Stimulated activated CD8-positive, alpha-beta memory T cell treated with anti-CD3 and anti-CD28 coated beads, Interleukin-4, amount 100 ng/mL, for 1 hour (primary cell): ENCODE measurements at places on chromosomes 2 and 18.
A peak's percentile ranks its signal among the peaks of the same experiment; 100 is the strongest.

DNA sequence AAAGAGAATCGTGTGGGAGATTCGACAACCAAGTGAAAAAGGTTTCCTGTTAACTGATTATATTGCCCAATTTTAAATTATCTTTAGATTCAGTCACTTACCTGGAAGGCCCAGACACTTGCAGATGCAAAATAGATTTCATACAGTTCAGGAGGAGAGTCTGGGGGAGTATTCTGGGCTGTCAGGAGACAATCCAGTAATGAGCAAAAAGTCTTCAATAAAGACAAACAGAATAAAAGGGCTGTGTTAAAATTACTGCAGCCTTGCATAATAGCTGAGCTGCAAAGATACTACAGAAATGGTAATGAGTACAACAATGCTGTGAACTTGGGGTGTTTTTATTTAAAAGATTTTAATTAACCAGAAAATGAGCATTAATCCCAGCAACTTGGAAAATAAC, 303.6 kb downstream of the SP3 start:
- DNase-seq: no peak

- no peak for DNase-seq
Observed at GRCh38 chr18:2907550-2908135, 60.8 kb downstream of the EMILIN2 start.

GRCh38 chr2:78541451-78542267, 483.8 kb upstream of the REG3G start:
- DNase-seq: no peak

GRCh38 chr2:151891566-151892194, 63.5 kb upstream of the ARL5A start:
- no peak for DNase-seq

DNA sequence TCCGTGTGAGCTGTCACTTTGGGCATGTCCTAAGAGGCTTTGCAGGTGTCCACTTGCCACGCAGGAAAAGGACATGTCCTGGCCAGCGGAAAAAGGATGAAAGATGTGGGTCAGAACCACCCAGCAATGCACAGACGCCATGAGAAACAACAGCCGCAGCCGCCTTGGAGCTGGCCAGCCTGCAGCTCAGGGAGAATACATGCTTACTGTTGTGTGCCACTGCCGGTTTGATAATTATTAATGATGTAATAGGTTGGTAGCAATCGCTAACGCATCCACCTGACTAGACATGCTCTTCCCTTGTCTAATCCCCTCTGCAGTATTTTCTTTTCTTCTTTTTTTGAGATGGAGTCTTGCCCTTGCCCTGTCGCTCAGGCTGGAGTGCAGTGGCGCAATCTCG, 221.7 kb downstream of the HAUS1 start:
- no peak for DNase-seq

- no peak for DNase-seq
Observed at GRCh38 chr18:36931106-36931505, 102.2 kb downstream of the KIAA1328 start.

- DNase-seq: no peak
Observed at GRCh38 chr2:233977296-233977837, 60.2 kb downstream of the TRPM8 start.

- DNase-seq: no peak
Observed at GRCh38 chr2:114661971-114662939, 219.8 kb downstream of the DPP10 start.

DNA sequence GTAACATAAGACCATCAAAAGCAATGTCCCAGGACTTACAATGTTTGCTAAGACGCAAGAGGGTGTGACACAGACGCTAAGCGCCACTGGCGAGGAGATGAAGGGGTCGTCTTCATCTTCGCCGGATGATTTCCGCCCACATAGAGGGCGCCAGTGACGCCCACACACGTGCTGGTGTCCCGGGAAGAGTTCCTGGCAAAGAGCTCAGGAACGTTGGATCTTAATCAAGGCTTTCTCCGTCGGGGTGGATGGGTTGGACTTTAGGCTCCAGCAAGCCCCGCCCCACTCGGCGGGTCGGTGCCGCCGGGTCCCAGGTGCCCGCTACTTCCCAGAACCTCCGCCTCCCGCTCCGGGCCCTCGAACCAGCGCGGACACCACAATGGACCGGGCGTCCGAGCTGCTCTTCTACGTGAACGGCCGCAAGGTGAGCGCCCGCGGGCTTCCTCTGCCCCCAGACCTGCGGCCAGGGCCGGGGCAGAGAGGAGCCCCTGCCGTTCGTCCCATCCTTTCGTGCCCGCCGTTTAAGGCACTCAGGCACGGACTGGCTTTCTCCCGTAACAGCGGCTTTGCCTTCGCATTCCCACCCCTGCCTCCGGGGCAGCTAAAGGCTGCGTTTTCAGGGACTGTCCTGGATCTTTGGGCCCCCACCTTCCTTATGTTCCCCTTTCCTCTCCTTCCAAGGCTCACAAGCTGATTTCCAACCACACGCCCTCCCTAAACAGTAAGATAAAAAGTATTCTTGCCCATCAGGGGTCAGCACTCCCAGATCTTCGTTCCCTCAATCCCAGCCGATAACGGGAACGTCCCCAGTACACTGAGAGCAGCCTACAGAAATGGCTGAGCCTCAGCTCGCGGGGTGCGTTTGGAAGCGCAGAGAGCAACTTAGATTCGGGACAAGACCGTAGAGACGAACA, at the start of gene AOX1:
TSS of gene AOX1 (plus strand) at position 285 of the 914 bp plus-strand sequence. CDS start at position 380, 95 bp downstream.
- DNase-seq: peak; percentile 1

DNA sequence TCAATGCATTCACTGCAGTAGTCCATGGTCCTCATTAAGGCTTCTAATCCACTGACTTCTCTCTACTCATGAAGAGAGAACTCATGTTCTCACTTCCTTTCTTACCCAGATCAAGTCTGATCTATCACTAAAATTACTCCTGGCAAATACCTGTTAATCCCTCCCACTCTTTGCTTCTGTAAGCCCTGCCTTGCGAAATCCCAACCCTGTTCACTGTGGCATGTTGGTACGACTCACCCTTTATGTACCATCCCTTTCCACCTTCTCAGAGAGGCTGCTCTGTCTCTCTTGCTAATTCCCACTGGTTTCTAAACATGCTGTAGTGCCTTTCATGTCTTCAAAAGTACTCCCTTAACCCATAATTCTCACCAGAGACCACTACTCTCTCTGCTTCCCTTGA, 272.2 kb upstream of the ACVR2A start:
- no peak for DNase-seq

- DNase-seq: no peak
Observed at GRCh38 chr2:215888680-215889079, 124.7 kb downstream of the MREG start.

GRCh38 chr2:222819722-222820333, 41.0 kb upstream of the ACSL3 start:
- no peak for DNase-seq

DNA sequence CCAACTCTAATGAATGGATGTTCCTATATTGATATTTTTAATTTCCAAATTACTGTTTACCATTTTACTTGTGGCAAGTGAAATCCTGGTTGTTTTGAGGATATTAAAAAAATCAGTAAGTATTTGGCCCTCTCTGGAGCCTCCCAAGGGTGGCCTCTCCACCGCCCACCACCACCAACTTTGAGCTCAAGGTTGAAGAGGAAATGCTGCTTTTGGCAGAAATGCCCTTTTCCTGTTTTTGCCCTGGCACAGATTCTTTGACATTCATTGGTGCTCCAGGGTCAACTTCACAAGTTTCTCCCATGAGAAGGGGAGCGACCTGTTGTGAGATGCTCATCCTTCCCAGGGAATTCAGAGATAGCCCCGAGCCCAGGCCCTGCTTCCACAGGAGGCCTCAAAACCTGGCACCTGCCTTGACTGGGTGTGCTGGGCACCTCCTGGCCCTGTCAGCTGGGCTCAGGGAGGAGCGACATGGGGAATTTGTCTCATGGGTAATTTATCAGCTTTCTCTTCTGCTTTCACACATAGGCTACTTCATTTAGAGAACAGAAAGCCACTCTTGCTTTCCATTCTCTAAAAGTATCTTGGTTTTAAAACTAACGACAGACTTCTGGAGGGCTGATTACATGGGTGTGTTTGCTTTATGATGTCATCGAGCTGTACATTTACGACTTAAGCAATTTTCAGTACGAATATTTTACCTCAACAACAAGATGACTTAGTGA, 6.9 kb downstream of the CD8A start:
- DNase-seq: no peak

DNA sequence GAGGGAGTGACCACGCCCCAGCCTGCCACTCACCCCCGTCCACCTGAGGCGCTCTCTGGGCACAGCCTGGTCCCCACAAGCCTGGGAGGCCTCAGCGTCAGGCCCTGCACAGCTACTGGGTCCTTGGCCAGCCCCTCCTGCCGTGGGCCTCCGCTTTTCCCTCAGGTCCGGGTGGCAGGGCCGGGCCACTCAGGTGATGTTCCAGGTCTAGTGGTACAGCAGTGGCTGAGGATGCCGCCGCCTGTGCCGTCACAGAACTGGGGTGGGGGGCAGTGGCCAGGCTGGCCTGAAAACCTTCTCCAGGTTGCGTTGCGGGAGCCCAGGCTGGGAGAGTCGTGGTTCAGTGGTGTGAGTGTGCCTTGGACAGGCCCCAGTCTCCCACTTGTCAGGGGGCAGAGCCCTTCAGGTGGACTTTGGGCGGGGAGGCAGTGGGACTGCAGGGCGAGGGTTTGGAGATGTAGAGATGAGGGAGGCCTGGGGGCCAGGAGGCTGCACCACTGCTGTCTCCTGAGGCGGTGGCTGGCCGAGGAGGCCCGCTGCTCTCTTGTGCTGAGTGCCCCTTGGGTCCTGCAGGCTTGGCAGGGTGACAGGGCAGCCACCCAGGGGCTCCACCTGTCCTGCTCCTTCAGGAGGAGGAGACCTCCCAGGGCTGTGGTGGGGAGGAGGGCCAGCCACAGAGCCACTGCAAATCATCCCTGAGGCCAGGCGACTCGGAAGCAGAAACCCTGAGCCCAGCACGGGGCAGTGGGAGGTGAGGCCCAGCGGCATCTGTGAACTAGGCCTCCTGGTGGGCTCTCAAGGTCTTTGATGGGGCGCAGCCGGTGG, 7.6 kb downstream of the GPC1 start:
- no peak for DNase-seq

DNA sequence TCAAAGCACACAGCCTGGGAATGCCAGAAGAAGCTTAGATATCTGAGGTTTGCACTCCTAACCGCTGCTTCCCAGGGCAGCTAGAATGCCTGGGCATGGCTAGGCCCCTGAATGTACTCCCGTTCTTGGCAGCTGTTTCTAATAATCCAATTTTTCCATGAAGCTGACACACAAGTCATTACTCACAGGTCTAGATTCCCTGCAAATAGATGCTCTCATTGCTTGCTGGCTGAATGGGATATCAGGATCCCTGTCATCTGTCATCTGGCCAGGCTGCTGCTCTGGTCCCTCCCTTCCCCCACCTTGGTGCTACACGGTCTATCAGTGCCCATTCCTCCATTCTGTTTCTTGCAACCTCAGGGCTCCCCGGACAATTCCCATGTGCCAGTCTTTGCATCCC, 40.7 kb upstream of the TEX51 start:
- DNase-seq: no peak

- no peak for DNase-seq
Observed at GRCh38 chr18:47050468-47050867, 15.0 kb upstream of the ELOA2 start.

GRCh38 chr2:54575379-54575888, 119.3 kb downstream of the SPTBN1 start:
- no peak for DNase-seq

- DNase-seq: no peak
Observed at GRCh38 chr18:64519201-64519600, 370.3 kb upstream of the LINC00305 start.

- DNase-seq: no peak
Observed at GRCh38 chr2:46091961-46092667, 205.1 kb upstream of the EPAS1 start.

DNA sequence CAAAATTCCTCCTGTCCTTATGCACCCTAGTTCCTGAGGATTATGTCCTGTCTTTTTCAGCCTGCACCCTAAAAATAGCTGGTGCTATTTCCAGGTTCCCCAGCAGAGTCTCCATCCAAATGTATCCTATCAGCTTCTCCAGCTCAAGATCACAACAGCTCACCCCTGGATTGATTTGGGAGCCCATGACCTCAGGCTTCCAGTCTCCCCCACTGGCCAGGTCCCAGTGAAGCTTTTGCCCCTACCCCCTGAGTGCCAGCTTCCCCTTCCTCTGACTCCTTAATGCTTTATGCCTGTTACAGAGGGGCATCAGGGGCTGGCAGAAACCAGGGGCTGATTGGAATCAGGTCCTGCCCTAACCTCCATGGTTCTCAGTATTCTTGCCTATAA, 76.9 kb upstream of the DAPL1 start:
- DNase-seq: no peak

GRCh38 chr18:71442731-71443141, 1101.4 kb downstream of the CBLN2 start:
- no peak for DNase-seq

DNA sequence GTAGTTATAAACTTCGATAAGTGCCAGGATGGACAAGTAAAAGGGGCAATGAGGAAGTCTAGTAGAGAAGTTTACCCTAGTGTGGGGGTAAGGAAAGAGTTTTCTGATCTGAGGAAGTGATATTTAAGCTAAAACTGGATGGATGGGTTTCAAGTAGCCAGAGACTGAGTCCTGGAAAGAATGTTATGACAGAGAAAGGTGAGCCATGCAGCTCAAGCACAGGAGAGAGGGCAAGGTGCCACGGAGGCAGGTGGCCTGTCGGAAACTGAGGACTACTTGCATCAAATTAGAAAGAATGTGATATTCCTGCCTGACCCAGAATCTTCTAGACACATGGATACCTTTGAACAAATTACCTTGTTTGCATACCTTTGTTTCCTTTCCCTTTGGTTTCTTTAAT, 26.5 kb downstream of the NMUR1 start:
- DNase-seq: no peak

GRCh38 chr2:217735899-217736298, 266.9 kb downstream of the TNS1 start:
- no peak for DNase-seq

DNA sequence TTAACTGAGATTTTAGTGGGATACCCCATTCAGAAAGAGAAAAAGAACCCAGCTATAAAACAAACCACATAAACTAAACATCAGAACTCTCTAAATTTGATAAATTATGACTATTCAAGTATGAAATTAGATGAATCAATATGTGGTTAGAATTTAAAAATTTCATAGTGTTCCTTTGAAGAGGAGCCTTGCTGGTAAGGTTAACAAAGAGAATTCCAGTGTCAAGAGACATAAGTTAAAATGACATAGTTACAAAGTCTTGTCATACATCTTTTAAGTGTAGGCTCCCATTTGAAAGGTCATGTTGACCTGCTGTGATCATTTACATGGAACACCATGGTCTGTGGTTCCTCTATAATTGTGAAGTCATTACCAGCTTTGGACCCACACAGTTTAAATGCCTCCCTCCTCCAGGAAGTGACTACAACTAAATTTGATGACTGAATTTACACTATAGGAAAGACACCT, 231.6 kb upstream of the ETAA1 start:
- DNase-seq: no peak
